ENCODE measurements at places on chromosomes 4 and X.

- DNase-seq = no peak
Measured at GRCh38 chr4:143618811-143619210, 81.7 kb downstream of the FREM3 start.

DNA sequence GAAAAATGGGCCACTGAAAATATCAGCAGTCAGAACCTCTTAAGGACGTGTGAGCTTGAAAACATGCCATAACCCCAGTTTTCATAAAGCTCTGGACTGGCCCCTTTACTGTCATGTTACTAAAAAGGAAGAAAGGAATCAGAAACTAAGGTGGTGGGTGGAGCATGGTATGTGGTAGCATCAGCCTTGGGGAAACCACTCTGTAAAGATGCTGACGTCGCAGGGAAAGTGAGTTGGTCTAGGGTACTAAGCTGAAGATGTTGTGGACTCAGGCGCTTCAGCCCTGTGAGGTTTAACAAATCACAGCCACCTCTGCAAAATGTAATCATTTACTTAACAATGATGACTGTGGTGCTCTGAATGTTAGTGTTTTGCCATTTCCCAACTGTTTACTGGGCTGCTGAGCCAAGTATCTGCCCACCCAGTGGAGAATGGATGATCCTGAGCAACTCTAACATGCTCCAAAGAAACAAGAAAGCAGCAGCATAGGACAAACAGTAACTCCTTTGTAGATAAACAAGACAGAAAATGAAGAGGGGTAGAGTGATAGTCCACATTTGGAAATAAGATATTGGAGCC, 33.4 kb downstream of the C4orf54 start:
- no peak for DNase-seq

DNA sequence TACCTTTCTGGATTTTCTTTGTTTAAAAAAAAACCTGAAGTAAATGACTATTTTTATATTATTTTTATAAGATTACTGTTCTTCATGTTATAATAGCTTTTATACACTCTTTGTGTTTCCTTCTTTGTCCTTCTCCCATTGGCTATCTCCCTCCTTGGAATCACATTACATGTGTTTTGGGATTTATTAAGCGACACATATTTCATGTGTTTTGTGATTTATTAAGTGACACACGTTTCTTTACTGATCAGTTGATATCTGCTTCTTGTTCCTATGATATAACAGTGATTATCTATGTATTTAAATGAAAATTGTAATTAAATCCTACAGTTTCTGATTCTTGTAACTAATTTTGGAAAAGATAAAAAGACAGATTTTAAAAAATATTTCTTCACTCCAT, 817.3 kb upstream of the AGA start:
- DNase-seq = no peak

DNA sequence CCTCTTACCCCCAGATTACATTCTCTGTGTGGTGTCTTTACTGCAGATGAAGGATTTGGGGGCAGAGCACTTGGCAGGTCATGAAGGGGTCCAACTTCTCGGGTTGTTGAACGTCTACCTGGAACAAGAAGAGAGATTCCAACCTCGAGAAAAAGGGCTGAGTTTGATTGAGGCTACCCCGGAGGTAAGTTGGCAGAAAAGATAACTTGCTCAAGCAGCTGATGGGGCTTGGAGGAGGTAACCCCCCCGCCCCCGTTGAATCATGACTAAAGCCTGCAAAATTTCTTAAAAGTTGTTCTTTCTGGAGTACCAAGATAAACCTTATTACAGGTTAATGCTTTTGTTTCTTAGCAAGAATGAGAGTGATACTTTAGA, 1.5 kb downstream of the CCNG2 start:
- DNase-seq = no peak

- no peak for DNase-seq
Measured at GRCh38 chrX:68421636-68422035, 11.7 kb downstream of the OPHN1 start.

Data from activated T-helper 1 cell treated with anti-CD3 and anti-CD28 coated beads, Interleukin-2, amount 50 U/mL, for 16 hours (primary cell).